ENCODE measurements at places on chromosomes 2 and 18.

GRCh38 chr2:104859766-104860450 is 6.0 kb downstream of the POU3F3 start:
- no peak for DNase-seq

- DNase-seq, result no peak
Observed at GRCh38 chr2:165192729-165193128, 11.1 kb downstream of the SCN3A start.

GRCh38 chr2:74037379-74037860 is 52.7 kb downstream of the TET3 start:
- no peak for DNase-seq

GRCh38 chr2:172461591-172462372 is 34.4 kb downstream of the ITGA6 start:
- DNase-seq, result peak; percentile 85

GRCh38 chr18:76234676-76235060 is 260.4 kb downstream of the ZNF516 start:
- no peak for DNase-seq

GRCh38 chr18:13487237-13487636 is 239.1 kb downstream of the FAM210A start:
- no peak for DNase-seq

DNA sequence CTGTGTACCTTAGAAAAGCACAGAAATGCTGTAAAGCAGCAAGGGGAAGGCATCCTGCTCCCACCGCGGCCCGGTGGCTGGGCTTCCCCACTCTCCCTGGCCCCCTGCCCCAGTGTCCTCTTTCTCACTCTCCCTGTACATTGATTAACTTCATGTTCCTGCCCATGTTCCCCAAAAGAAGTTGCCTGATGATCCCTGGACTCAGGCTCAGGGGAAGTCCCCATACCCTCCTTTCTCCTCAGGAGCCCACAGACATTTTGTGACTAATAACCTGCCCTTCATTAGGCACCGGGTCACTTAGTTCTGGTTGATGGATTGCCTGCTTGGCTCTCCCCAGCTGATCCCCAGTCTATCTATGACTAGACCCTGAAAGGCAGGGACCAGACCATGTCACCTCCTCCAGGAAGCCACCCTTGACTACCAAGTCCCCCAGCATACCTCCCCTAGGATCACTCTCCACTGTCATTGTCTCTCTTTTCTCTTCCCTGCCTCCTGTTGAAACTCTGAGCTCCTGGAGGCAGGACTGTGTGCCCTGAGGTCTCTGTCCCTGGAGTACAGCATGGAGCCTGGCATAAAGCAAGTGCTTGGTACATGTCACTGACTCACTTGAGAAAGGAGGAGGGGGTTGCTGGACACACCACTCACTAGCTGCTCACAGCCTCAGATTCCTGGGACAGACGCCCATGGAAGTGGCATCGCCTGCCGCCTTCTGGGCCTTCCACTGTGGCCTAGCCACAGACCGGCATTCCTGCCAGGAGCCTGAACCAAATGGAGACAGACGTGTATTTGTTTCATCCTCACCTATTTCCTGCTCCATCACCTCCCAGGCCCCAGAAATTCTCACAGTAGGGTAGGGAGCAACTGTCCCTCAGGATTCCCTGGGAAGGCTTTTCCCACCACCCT is 13.5 kb downstream of the MALL start:
- DNase-seq, result no peak

DNA sequence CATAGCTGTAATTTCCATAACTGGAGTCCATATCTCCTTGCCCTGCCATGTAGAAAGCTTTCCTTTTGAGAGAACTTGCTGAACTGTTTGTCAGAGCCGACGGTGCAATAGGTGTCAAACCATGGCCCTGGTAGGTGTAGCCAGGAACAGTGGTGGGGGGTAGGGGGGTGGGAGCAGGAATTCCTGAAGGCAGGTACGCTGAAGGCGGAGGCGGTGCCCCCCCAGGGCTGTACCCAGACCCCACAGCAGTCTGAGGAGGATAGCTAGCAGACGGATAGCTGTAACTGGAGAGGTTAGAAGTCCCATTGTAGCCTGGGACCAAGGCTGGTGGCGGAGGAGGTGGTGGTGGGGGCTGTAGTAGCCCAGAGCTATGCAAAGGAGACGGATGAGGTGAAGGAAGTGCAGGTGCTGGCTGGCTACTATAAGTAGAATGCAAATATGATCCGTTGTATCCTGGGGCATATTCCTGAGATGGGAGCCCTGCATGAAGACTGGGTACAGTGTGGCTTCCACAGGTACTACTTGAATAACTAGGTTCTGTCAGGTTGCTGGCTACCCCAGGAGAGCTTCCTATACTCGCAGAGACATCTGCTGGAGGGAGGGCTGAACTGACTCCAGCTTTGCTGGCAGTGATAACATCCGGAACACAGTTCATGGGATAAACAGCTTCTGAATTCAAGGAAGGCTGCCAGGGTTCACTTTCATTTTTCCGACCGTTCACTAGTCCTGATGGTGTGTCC is 124.8 kb downstream of the FIGN start:
- DNase-seq, result no peak

DNA sequence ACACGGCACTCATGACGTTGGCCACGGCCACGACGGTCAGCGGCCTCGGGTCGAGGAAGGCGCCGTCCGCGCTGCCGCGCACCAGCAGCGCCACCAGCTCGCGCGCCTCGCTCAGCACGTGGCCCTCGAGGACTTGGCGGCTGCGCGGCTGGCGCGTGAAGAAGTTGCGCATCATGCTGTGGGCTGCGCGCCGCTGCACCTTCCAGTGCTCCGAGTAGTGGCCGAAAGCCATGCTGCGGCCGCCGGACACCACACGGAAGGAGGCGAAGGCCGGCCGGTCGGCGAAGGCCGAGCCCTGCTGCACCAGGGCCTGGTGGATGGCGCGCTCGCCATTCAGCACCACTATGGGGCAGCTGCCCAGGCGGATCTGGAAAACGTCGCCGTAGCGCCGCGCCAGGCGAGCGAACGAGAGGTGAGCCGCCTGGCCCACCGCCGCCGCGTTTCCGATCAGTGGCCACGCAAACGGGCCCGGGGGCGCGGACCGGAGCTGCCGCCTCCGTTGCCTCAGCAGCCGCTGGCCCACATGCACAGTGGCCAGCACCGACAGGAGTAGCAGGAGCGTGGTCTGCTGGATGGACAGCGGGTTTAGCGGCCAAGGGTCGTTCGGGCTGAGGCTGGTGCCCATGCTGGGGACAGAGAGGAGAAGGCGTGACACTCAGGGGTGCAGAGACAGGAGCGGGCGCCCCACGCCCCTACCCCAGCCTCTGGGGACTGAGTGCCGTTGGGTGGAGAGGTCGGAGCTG is 1.0 kb downstream of the CYP1B1 start:
- peak; percentile 56 for DNase-seq

GRCh38 chr18:62357079-62357719 is 32.1 kb downstream of the TNFRSF11A start:
- no peak for DNase-seq

- peak; percentile 57 for DNase-seq
Observed at GRCh38 chr2:85998071-85998991, 107.4 kb downstream of the POLR1A start.

- DNase-seq, result no peak
Observed at GRCh38 chr2:27965841-27966240, 75.3 kb downstream of the BABAM2 start.

DNA sequence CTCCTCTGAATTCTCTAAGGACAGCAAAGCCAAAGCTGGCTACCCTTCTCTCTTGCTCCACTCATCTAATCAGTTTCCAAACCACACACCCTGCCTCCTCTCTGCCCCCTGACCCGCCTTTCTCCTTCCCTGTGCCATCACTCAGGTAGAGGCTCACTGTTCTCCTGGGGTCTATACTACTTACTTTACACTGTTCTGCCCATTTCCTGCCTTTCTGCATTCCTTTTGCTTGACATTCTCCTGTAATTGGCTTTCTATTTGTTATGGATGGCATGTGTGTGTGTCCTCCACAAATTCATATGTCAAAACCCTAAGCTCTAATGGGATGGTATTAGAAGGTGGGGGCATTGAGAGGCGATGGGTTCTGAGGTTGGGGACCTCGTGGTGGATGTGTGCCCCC is 675.2 kb upstream of the ID2 start:
- no peak for DNase-seq

DNA sequence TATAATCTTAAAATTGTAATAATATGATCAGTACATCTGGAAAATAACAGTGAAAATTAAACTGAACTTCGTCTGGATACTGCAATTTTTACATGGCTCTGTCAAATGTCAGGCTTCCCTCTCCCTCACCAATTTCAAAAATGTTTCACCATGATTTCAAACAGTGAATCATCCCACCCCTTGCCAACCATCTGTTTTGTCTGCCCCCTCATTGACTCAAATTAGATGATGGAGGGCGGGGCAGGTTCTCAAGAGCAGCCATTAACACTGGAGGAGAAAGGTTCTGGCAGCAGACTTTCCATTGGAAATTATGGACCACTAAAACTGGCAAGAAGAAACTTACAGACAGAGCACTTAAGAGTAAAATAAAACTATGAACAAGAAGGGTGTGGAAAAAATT is 1195.7 kb upstream of the ZEB2 start:
- no peak for DNase-seq

- no peak for DNase-seq
Observed at GRCh38 chr2:226993171-226993570, 157.3 kb downstream of the RHBDD1 start.

DNA sequence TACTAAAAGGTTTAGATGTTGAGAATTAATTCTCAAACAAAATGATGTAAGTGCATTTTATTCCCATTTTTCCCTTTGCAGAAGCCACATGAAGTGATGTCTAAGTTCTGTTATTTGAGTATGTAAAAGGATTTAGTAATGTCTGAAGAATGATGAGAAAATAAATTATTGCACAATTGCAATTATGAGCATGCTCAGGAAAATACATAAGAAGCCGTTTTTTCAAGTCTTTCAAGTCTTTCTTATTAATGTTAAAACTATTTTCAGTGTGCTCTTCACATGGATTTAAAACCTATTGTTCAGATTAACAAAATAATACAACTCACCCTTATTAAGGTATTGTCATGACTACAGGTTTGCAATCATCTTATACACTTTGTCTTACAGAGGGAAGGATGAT is 331.4 kb upstream of the NETO1 start:
- no peak for DNase-seq

GRCh38 chr2:160033732-160034392 is 28.6 kb downstream of the PLA2R1 start:
- DNase-seq, result no peak

DNA sequence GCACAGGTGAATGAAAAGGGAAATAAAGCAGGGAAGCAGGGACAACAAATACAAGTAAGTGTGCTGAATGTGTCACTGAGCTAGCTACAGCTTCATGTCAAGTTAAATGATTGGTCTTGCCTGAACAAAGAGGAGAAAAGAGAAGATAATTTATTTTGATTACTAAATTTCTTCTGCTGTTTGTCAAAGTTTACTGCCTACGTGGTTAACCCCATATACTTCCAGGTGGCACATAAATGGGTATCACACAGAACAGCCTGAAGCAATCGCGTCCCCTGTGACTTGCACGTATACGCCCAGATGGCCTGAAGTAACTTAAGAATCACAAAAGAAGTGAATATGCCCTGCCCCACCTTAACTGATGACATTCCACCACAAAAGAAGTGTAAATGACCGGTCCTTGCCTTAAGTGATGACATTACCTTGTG is 434.2 kb downstream of the LRRTM4 start:
- DNase-seq, result no peak

- no peak for DNase-seq
Observed at GRCh38 chr2:158822193-158822592, 27.1 kb downstream of the DAPL1 start.

DNA sequence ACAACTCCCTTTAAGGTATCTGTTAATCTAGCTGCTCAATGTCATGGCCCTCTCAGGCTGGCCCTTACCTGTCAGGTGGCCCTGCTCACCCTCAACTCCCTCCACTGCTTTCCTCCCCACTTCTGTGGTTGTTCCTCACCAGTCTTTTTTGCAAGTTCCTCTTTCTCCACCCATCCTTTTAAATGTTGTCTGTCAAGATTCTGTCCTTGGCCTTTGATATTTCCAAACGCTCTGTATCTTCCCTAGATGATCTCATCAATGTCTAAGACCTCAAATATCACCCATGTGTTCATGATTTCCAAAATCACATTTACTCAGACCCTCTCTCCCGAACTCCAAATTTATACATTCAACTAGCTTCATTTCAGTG is 3.5 kb downstream of the PTPN2 start:
- DNase-seq, result no peak

DNA sequence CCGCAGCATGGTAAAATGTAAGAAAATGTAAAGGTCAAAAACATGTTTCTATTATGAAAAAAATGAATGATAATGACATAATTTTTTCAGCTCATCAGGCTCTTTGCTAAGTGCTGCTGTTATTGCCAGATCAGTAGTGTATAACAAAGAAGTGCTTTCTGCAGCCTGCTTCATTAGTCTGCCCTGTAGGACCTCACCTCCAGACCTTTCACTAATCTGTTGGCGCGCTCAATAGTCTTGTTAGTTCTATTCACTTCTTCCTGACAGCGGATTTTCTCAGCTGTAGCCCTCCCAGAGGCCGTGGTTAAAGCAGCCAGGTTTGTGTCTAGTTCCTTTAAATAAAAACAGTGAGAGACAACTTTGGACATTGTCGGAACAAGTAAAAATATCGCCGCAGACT is 97.7 kb downstream of the CDCA7 start:
- no peak for DNase-seq

DNA sequence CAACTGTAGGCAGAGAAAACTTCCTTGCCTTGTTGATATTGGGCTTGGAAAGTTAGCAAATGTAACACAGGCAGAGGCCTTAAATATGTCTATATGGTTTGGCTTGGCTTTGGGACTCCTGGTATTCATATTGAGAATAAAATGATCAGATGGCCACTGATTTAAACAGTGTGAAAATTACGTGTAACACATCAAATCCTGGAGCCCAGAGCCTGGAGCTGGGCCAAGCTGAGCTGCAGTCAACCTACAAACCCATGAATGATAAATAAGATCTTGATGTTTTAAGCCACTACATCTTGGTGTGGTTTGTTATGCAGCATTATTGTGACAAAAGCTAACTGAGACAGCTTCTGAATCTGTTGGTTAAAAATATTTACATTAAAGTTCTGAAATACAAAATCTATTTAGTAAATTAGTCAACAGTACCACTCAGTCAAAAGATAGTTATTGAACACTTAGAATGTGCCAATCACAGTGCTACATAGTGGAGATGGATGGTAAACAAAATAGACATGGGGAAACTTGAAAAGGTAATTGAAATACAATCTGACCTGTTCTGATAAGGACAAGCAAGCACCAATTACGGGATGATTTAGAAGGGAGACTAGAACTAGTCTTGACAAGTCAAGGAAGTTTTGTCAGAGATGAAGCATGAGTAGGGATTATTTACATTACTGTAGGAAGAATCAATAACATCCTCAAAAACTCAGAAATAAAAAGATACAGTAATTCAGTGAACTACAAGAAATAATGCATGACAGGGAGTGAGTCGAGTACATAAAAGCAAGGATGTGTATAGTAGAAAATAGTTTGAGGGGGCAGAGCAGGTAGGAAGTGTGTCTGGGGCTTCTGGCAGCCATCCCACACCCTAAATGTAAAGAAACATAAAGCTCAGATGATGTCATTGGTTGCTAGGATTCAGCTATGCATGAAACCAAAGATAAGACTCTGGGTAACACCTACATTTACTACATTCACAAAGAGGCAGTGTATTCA is 157.7 kb downstream of the HNMT start:
- no peak for DNase-seq

- DNase-seq, result no peak
Observed at GRCh38 chr2:219520079-219520478, 5.8 kb downstream of the ASIC4 start.
